ENCODE measurements at places on chromosomes 5 and 9.
A peak's percentile ranks its signal among the peaks of the same experiment; 100 is the strongest.

DNA sequence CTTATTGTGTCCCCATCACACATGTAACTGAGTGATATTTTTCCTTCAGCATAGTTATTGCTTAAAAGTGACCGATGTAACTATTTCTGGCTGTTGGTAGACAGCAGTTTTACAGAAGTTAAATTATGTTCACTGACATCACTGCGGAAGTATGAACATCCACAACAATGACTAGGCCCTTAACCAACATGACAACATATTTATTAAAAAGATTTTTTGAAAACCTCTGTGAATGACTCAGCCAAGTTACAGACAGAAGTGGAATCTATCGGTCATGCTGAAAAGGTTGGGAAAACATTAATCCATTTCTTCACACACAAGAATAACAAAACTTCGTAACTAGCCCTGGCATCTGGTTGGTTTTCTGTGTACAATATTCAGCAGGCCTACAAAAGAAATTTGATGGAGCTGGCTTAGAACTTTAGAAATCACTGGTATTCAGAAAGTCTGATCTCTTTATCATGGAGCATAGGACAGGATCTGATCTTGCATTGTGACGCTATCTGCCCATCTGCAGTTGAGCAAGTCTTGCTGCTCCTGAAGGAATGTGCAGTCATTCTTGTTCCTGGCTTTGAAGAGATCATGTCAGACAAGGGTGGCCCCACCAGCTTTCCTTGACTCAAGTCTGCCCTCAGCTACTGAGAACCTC is 6.5 kb downstream of the GLIS3 start:
- peak; percentile 96 for DNase-seq

GRCh38 chr5:87946271-87946670 is 322.4 kb downstream of the TMEM161B start:
- DNase-seq = no peak

- DNase-seq = peak; percentile 38
Observed at GRCh38 chr5:36876965-36877666, 547 bp downstream of the NIPBL start.

GRCh38 chr9:126327714-126328185 is 1.1 kb downstream of the MVB12B start:
- DNase-seq = no peak

DNA sequence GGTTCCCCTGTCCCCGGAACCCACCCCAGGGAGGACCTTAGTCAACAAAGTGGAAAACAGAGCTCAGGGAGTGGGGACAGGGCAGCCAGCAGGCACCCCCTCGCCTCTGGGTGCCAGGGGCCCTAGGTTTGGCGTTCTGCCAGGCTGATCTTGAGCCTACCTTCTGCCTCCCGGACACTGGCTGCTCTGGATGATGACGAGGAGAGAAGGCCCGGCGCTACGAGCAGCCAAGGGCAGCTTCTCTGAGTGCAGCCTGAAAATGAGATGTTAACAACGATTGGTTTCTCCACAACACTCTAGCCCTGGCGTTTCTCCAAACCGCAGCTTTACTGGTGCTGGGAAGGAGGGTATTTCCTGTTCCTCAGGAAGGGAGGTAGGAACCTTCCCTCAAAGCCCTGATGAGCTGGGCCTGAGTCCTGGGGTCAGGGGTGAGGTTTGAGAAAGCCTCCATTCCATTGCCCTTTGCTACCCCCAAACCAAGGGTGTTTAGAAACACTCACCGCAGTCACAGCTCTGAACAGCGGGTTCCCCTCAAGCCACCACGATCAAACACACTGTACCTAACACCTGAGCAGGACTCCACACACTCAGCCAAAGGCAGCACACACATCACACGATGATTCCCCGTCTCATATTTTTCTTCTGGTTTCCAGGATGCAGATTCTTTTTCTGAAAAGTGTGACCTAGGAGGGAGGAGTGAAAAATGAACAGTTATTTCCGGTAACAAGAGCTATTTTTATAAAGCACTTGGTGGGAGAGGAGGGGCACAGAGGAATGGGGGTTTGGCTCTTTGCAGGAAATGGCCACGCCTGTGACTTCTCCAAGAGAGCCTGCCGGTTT is at the start of gene STING1:
STING1 (minus strand) TSS at position 709 of the 840 bp plus-strand sequence. CDS start 1,054 bp downstream, outside the sequence.
- peak; percentile 99 for DNase-seq

DNA sequence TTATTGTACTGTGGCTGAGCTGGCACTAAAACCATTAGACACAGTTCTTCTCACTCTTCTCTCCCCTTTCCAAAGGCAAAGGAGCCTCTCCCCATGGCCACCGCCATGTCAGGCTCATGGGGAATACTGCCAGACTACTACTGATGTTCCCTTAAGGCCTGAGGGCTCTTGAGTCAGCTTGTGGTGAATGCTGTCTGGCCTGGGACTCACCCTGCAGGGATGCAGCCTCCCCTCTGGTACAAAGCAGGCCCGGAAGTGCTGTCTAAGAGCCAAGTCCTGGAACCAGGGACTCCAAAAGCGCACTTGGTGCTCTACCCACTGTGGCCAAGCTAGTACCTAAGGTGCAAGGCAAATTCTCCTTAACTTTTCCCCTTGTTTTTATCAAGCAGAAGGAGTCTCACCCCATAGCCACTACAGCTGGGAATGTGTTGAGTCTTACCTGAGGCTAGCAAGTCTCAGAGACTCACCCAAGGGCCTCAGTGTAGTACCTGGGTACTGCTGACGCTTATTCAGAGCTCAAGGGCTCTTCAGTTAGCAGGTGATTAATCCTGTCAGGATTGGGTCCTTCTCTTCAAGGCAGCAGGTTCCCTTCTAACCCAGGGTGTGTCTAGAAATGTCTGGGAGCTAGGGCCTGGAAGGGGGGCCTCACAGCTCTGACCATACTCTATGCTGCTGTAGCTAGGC is 33.2 kb upstream of the C5orf46 start:
- peak; percentile 37 for DNase-seq

DNA sequence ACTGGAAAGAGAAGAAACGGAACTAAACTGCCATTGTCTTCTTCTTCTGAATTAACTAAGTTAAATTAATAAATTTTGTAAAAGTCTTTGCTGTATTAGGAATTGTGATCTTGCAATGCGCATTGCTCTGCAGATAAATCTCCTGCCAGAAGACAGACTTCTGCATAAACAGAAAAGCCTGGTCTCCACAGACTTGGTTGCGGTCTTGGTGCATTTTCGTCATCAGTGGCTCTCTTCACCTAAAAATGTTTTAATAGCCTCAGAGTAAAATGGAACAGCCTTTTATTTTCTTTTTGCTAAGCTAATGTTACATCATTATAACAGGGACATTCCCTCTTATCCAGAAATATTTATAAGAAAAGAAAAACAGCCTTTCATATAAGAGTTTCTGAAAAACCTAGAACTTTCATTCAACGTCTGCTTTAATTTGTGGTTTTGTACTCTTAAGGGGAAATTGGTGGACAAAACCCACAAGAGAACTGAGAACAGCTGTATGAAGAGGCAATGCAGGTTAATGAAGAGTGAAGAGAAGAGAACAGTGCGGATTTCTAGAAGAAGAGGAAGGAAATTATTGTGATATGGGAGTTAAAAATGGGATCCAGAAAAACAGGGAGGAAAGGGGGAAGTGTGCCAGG is 10.1 kb downstream of the IFNA5 start:
- no peak for DNase-seq

DNA sequence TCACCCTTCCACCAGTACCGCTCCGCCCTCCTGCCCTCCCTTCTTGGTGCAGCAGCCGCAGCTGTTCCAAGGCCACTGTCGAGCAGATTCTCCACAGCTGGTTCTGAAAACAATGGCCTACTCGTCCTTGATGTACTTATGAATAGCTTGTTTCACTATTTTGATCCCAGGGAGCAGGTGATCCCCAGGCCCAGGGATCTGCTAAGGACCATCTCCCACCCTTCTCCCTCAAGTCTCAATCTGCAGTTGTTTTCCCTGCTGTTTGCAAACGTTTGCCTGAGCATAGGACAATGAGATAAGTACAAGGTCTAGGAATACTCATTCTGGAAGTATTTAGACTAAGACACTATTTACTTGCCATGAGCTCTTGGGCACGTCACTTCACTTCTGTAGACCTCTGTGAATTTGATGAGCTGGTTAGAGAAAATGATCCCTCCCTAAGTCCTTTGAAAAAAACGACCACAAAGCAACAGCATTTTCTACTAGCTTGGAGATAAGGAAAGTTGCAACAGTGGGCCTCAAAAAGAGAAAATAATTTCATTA is 1.8 kb downstream of the LURAP1L start:
- DNase-seq = no peak

GRCh38 chr5:135335031-135335828 is 63.8 kb downstream of the MACROH2A1 start:
- no peak for DNase-seq

DNA sequence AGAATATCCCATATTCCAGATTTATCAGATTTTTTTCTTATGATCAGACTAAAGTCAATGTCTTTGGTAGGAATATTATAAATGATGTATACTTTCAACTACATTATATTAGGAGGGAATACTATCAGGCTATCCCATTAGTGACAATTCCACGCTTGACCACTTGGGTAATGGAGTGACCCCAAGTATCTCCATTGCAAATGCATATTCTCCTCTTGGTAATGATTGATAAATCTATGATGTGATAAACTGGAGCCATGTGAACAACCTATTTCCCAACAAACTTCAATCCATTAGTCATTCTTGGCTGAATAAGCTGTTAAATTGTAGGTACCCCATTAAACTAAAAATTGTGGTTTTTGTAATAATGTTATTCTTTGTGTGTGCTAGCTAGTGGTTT is 12.2 kb upstream of the MPDZ start:
- DNase-seq = no peak

DNA sequence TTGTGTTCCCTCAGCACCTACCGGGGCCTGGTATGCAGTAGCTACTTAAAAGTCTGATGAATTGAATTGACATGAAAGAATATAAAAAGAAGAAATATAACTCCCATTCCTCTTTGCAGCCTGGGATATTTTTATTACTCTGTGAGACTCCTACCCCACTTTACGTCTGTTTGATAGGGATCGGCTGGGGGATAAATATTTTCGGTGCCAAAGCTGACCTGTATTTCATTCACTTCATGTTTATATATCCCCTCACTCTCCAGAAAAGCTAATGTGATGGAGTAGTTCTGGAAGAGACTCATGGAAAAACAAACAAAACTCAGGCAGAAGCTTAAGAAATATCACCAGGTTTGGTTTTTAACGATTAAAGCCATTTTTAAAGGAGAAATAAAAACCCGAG is 108.2 kb upstream of the TBC1D2 start:
- no peak for DNase-seq

GRCh38 chr9:106828965-106829364 is 34.0 kb upstream of the ZNF462 start:
- DNase-seq = no peak

GRCh38 chr5:114317751-114318150 is 44.1 kb upstream of the KCNN2 start:
- peak; percentile 27 for DNase-seq

DNA sequence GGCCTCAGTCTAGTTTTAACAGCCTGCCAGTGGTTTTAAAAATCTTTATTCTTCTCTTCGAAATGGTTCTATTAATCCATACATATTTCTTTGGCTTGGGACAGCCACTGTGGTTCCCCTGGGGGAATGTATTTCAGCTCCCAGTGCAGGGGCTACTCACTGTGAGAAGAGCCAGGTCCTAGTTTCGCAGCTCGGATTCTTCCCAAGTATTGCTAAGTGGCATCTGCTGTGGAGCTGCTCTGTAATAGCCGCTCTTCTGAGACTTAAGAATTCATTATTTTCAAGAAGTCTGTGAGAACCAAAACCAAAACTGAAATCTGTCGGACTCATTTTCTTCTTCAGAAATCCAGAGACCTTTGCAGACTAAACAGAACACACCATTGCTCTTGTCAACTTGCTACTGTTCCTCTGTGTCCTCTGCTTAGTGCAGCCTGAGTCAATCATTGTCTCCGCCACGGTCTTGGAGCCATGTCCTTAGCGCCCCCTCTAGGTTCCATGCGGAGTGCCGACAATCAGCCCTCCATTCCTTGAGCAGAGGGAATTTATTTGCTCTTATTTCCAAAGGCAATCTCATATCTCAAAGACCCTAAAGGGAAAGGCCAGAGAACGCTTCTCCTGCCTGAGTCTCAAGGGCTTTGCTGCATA is 478.2 kb downstream of the SPATA31D1 start:
- DNase-seq = no peak

DNA sequence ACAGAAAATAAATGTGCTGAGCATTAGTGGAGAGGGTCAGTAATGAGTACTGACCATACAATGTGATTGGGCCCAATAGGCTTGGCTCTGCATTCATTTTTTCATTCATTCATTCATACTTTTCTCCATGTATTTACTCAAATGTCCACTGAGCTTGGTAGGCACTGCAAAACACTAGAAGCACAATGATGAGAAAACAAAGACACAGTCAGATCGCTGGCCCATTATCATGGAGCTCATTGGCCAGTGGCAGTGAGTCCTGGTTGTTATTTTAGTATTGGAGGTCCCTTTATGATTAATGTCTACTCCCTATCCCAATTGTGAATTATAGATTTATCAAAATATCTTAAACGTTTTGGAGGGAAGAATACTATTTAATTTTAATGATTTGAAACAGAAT is 1079.7 kb upstream of the DMAC1 start:
- no peak for DNase-seq

DNA sequence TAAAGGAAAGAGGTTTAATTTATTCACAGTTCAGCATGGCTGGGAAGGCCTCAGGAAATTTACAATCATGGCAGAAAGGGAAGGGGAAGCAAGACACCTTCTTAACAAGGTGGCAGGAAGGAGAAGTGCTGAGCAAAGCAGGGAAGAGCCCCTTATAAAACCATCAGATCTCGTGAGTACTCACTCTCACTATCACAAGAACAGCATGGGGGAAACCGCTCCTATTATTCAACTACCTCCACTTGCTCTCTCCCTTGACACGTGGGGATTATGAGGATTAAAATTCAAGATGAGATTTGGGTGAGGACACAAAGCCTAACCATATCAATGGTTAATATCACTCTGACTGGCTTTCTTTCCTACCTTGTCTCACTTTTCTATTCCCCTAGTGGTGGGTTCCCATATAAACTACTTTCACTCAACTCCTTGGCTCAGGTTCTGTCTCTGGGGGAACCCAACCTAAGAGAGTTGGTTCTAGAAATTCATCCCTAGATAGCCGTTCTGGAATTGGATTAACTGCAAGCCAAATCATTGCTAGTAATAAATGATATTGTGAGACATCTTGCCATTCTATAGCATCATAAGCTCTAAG is 749.8 kb upstream of the GRAMD2B start:
- no peak for DNase-seq

- no peak for DNase-seq
Observed at GRCh38 chr5:34690301-34690700, 34.2 kb downstream of the RAI14 start.

DNA sequence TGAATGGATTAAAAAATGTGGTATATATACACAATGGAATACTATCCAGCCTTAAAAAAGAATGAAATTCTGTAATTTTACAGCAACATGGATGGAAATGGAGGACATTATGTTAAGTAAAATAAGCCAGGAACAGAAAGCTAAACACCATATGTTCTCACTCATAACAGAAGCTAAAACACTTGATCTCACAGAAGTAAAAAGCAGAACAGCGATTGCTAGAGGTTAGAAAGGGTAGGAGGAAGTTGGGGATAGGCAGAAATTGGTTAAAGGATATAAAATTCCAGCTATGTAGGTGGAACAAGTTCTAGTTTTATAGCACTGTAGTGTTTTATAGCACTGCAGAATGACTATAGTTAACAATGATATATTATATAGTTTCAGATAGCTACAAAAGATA is 15.8 kb downstream of the MARCHF3 start:
- no peak for DNase-seq

GRCh38 chr9:114825126-114825795 is 19.4 kb upstream of the TNFSF15 start:
- DNase-seq = no peak

- DNase-seq = no peak
Observed at GRCh38 chr5:181043285-181044092, 3.4 kb downstream of the BTNL9 start.

All from A172 (cell line).